ENCODE measurements at places on chromosomes 16 and 17.

GRCh38 chr17:19334331-19334730 lies 28.2 kb downstream of the B9D1 start:
- DNase-seq = no peak

DNA sequence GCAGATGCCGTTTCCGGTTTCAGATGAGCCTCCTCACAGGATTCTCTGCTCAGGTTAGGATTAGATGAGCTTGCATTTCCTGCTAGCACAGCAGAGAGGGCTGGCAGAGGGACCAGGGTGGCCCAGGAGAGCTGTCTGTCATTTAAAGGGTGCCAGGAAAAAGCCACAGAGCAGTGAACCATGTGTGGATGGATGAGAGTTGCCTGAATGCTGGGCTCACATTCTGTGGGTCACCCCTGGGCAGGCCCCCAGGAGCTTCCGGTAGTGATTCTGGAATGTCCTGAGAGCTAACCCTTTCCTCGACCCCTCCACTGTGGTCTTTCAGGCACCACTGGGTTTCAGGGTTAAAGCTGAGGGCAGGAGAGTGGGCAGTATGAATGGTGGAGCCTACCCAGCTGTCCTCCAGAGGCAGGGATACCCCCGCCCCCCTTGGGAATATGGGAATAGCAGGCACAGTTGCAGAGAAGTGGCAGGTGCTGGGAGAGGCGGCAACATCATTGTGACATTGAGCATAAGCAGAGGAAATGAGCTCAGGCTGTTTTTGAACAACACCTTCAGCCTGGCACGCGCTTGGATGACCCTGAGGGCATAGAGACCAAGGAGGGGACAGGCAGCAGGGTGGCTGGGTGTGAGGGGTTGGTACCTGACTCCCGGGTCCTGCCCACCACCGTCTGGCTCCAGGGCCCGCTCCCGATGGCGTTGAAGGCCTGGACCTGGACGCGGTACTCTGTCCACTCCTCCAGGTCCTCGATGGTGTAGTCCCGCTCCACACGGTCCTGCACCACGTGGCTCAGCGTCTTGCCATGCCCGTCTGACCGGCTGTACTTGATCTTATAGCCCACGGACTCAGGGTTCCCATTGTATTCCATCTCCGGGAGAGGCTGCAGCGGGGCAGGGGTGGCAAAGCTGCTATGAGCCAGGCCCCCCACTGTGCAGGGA lies 83.0 kb upstream of the CDC42EP4 start:
- no peak for DNase-seq

GRCh38 chr17:16444258-16444886 lies 29.0 kb downstream of the TRPV2 start:
- no peak for DNase-seq

- peak; percentile 83 for DNase-seq
These were observed 1.4 kb downstream of the WIPI1 start for GRCh38 chr17:68455901-68456338.

GRCh38 chr17:66524877-66525276 lies 222.5 kb downstream of the PRKCA start:
- no peak for DNase-seq

DNA sequence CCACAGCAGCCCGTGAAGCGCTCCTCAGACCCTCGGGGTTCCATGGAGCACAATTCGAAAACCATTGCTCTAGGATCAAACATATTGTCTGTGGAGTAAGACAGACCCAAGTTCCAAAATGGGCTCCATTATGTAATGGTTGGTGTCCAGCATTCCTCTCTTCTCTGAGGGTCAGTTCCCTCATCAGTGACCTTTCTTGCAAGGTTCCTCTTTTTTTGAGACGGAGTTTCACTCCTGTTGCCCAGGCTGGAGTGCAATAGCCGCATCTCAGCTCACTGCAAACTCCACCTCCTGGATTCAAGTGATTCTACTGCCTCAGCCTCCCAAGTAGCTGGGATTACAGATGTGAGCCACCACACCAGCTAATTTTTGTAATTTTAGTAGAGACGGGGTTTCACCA lies 28.4 kb downstream of the PLXDC1 start:
- DNase-seq = no peak

GRCh38 chr17:65231662-65232335 lies 94.6 kb downstream of the RGS9 start:
- DNase-seq = peak; percentile 88

DNA sequence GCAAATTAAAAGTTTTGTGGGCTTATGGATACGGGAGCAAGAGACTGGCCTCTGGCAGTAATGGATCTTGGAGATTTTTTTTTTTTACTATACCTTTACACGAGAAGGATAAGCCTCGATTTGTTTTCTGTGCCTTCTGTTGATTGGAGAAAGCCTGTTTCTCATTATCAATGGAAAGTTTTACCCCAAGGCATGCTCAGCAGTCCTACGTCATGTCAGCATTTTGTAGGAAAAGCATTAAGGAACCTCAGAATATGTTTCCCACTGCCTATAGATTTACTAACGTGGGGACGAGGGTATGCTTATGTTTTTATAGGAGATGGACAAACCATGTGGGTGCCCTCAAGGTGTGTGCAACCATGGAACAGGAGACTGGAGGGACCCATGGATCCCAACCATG lies 26.8 kb downstream of the CD300LG start:
- DNase-seq = no peak

GRCh38 chr16:57392694-57393093 lies 11.9 kb upstream of the CCL17 start:
- DNase-seq = no peak

DNA sequence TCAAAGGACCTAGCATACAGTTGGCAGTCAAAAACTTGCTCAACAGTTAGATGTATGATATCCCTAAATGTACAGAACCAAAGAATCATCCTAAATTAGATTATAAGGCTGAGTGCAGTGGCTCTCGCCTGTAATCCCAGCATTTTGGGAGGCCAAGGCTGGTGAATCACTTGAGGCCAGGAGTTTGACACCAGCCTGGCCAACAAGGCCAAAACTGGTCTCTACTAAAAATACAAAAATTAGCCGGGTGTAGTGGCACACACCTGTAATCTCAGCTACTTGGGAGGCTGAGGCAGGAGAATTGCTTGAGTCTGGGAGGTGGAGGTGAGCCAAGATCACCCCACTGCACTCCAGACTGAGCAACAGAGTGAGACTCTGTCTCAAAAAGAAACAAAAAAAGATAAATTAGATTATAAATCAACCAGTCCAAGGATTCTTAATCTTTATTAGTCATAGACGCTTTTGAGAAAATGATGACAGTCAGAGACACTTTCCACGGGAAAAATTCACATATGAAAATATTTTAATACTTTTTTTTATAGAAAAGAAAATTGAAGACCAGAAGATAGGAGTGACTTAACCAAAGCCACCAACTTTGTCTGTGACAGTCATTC lies 77.6 kb downstream of the MMD start:
- DNase-seq = no peak

DNA sequence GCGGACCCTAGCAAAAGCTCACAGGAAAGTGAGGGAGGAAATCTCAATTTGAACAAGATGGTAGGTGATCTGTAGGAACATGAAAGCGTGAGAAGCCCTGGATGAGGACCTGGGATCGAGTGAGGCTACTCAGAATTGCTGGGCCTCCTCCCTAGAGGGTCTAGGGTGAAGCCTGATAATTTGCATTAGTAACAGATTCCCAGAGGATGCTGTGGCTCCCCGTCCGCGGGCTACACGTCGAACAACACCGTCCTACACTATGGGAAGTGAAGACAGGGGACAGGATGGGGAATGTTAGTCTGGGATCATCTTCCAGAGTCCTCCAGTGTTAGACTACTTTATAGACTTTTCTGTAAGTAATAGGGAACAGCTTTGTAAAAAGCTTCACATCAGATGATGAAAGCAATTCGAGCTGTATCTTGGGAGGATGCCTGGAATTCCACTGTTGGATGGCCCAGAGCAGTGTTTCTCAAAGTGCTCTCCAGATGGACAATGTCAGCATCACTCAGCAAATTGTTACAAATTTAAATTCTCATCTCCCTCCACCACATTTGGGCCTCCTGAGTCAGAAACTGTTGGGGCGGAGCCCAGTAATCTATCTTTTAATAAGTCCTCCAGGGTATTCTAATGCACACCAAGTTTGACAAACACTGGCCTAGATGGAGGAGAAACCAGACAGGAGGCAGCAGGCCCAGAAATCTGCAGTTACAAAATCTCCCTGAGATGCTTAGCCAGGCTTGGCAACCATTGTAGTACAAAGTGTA lies 6.5 kb downstream of the FNDC8 start:
- DNase-seq = peak; percentile 88

DNA sequence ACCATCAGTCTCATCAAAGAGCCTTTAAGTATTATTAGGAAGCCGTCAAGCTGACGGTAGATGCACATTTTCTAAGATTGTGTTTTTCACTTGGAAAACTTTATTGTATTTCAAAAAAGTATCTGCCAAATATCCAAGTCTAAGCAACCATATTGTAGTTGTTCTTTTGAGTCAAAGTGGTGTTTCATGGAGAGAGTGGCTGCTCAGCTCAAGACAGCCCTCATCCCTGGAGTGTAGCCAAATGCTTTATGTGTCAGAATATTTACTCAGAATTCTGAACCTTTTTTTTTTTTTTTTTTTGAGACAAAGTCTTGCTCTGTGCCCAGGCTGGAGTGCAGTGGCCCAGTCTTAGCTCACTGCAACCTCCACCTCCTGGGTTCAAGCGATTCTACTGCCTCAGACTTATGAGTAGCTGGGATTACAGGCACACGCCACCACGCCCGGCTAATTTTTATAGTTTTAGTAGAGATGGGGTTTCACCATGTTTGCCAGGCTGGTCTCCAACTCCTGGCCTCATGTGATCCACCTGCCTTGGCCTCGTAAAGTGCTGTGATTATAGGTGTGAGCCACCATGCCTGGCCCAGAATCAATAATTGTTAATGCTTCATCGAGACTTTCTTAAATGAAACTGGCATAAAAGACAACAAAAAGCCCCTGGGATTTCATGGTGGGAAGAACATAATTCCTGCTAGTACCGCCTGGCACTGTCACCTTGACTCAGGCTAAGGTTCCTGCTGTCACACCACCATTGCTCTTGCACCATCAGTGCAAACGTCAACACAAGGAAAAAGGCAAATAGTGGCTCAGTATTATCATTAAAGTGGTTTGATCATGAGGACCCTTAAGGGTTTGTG lies 45.5 kb downstream of the PRKCA start:
- DNase-seq = peak; percentile 70

GRCh38 chr17:34981538-34982241 lies 1.4 kb downstream of the LIG3 start:
- DNase-seq = peak; percentile 13

All from fibroblast of upper back skin (primary cell).